Osteocyte (in vitro differentiated cells): ENCODE measurements at places on chromosomes 5 and 9.

DNA sequence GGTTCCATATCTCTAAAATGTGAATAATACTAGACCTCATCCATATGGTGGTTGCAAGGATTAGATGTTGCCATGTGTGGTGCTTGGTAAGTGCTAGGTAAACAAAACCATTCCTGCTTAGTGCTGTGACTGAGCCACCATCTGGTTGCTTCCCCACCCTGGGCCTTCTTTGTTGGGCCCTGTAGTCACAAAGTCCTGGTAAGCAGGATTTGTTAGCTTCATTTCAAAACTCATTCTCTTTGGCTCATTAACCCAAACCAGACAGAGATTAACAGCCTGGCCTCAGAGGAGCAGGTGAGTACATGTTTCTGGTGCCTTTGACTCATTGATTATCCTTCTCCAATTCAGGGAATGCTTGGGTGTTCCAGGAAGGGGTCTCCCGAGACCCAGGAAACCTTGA lies 240.2 kb downstream of the ARHGAP26 start:
- no peak for DNase-seq

GRCh38 chr9:89077519-89077918 lies 86.3 kb downstream of the S1PR3 start:
- no peak for DNase-seq

- no peak for DNase-seq
These were observed 121.5 kb upstream of the SPRY4 start for GRCh38 chr5:142446131-142446959.

DNA sequence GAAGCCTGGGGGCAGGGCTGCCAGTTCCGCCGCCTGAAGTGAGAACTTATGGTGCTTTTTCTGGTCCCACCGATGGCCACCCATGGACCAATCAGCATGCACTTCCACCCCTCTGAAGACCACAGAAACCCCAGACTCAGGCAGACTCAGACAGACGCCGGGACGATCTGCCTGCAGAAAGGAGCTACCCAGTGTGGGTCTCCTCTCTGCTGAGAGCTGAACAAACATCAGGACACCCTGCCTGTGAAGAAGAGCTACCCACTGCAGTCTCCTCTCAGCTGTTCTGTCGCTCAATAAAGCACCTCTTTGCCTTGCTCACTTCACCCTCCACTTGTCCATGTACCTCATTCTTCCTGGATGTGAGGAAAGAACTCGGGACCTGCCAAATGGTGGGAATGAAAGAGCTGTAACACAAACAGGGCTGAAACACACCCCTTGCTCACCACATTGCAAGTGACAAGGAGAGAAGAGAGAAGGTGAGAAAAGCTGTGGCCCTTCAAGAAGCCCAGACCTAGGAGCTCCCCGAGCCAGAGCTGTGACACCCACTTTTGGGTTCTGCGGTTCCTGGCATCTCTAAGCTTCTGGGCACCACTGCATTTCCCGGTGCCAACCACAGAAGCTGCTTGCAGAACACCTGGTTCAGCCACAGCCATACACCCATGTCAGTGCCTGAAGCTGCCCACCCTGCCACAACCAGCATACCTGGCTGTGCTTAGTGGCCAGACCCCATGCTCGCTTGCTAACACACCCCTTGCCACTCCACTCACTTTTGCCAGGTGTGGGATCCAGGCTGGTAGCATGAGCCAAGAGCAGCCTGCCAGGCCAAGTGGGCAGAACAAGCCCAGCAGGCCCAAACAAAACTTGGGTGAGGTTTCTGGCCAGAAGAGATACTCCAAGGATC lies 114.3 kb upstream of the TSLP start:
- no peak for DNase-seq

- DNase-seq, result no peak
These were observed 156.1 kb downstream of the SNX18 start for GRCh38 chr5:54673523-54674225.

- DNase-seq, result no peak
These were observed 1.3 kb downstream of the AK1 start for GRCh38 chr9:127876026-127876763.

GRCh38 chr9:21413624-21414023 lies 4.7 kb downstream of the IFNA8 start:
- no peak for DNase-seq

- no peak for DNase-seq
These were observed 9.8 kb upstream of the TARS1 start for GRCh38 chr5:33430983-33431382.

DNA sequence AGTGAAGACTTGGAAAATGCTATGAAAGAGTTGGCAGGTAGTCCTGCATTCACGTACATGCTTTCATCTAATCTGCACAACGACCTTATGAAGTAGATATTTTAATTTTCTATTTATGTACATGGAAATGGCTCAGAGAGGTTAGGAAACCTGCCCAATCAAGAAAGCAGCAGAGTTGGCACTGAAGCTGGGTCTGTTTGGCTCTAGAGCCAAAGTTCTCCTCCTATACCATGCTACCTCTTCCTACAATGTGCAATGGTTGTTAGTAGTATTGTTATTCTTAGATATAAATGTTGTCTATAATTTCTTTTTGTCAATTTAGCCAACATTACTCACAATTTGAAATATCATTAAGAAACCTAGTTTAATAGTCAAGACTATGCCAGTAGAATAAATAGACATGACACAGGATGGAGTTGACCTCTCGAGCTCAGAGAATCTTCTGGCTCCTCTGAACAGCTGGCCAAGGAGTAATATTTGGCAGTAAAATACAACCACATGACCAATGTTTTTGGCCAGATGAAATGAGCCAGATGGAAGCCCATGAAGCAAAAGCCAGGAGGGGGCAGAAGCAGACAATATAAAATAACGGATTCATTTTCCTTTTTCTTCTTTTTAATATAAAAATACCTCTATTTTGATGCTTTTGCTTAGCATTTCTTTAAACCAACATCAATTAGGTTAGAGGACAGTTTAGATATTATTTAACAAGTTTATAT lies 542.3 kb downstream of the PDE4D start:
- DNase-seq, result no peak

DNA sequence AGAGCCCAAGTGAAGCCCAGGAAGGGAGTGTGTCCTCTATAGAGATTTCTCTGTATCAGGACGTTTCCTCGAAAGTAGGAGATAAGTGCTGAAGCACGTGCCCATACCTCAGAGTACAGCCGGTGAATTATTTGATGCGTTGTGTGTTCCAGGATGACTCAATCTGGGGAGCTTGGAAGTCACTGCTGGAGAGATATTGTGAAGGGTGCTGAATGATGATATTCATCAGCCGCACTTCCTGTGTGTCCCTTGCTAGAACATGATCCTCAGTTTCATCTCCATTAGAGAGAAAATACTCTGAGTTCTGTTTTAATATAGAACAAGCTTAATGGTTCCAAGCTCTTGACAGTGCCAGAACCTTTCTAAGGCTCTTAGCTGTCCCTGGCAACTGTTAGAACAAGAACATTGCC lies 402.3 kb upstream of the ADAMTSL1 start:
- no peak for DNase-seq

DNA sequence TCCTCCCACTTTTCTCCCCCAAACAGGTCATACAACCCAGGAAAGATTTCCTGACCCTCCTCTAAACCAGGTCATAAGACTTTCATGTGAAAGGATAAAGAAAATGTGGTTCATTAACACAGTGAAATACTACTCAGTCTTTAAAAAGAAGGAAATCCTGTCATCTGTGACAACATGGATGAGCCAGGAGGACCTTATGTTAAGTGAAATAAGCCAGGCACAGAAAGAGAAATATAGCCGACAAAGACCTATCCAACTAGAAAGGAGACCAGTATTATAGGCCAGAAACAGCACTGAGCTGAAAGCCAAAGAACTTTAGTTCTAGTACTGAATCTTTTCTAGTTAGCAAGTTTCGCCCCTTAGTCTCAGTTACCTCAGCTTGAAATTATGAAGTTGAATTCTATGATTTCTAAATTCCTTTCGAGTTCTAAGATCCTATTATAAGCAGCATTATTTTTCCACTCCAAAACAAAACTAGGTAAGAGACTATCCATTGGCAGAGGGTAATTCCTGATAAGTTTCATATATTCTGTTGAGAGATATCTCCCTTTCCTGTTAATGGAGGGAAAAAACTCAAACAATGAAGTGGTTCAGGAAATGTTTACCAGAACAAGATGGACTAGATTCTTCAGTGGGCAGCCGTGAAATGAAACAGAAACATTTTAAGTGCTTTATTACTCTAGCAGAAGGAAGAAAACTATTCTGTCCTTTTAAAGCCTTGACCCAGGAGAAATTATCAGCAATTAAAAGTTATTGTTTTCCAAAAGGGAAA lies 42.5 kb downstream of the GNA14 start:
- DNase-seq, result no peak

DNA sequence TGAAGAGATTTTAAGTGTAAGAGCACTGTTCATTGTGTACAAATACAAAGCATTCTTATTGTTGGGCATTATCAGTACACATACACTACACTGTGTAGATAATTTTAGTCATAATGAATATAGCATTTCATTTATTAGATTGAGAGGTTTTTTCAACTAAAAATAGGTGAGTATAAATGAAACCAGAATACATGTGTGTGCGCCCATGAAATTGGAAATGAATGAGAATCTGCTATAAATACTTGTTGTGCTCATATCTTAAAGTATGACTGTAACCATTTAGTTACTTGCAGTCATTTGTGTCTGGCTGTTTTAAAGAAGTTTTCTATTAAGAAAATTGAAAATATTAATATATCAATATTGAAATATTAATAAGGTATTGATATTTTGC lies 189.0 kb upstream of the MEF2C start:
- no peak for DNase-seq

- DNase-seq, result no peak
These were observed 141.3 kb upstream of the NFIB start for GRCh38 chr9:14455243-14455642.

- no peak for DNase-seq
These were observed 1.5 kb upstream of the PTPRD start for GRCh38 chr9:10614196-10614800.

GRCh38 chr9:136482046-136482792 lies 621 bp downstream of the SEC16A start:
- DNase-seq, result no peak

GRCh38 chr9:124793015-124793541 lies 16.1 kb downstream of the OLFML2A start:
- no peak for DNase-seq

DNA sequence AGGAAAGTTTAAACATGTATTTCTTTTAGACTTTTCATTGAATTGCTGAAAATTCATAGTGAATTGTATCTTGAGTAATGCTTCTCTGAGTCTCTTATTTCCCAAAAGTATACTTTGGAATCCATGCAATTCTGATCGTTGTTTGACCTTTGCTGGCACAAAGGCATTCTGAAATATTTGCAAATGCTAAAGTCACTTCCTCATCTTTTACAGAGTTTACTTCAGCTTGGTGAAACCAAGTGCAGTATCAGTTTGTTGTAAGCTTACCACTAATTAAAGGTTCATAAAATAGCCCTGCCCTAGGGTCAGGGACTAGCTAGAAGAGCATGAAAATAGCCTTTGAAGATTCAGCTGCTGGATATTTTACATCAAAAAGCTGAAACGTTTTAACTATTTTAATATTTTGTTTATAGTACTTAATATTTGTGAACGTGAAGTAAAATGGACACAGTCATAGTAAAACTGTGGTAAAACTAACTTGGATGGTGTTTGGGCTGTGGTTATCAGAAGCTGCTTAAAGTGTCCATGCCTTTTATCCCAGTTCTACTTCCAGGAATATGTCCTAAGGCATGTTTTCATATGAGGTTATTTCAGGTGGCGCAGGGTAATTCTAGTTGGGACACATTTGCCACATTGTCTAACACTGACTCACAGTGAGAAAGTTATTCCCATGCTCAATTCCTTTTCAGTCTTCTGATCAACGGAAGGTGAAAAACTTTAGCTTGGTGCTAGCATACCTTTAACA lies 45.3 kb downstream of the SLC22A5 start:
- DNase-seq, result no peak

GRCh38 chr5:2985718-2986117 lies 234.2 kb upstream of the IRX2 start:
- DNase-seq, result no peak

DNA sequence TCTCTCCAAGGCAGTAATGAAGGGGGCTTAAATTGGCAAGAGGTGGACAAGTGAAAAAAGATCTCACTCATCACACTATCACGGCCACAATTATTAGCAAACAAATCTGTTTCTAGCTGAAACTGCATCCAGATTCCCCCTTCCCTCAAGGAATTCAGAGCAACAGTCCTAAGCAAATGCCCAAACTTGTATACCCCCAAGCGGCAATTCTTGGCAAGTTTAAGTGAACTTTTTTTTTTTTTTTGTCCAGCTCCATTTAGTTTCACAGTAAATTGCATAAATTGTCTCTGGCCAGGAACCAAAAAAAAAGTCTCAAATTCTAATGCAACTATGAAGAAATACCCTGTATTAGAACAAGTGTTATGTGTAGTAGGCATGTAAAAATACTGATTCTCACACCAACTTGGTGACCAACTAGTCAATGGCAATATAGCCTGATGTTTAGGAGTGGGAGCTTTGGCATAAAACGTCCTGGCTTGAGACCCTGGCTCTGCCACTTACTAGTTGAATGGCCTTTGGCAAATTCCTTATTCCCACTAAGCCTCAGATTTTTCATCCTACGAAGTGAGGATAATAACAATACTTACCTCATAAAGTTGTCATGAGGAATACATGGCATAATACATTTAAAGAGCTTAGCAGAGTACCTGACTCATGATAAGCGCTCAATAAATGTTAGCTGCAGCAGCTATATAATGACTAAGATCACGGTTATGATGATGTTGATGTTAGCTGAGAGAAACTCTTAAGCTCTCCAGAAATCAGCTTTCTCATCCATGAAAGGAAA lies 193.2 kb downstream of the ADAMTSL1 start:
- DNase-seq, result no peak

DNA sequence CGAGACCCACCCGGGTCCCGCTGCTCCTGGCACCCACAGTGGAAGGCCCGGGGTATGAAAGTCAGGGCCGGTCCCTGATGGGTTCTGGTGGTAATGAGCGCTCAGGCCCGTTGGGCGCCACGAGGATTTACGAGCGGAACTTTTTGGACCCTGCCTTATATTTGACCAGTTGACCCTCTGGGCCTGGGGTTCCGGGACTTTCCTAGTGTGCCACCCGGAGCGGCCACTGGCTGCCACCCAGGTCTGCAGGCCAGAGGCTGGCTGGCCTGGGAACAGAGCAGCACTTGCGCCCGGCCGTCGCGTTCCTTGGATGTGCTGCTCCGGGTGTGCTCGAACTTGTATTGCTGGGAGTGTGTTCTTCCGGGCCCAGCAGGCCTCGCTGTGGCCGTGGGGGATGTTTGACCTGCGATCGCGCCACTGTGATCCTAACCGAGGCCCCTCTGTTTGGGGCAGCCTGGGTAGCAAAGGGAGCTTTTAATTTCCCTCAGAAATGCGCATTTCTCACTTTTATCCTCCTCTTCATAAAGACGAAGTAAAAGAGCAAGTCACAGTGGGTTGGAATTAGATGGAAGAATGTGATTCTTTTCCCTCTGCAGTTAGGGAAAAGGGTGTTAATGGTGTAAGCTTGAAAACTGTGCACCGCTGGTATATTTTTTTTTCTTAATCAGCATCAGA lies 1.2 kb downstream of the F2RL1 start:
- DNase-seq, result no peak
